ENCODE measurements at places on chromosomes 3 and 15.

- peak; percentile 51 for DNase-seq
These were observed 326.2 kb downstream of the TUSC7 start for GRCh38 chr3:117035745-117036144.

DNA sequence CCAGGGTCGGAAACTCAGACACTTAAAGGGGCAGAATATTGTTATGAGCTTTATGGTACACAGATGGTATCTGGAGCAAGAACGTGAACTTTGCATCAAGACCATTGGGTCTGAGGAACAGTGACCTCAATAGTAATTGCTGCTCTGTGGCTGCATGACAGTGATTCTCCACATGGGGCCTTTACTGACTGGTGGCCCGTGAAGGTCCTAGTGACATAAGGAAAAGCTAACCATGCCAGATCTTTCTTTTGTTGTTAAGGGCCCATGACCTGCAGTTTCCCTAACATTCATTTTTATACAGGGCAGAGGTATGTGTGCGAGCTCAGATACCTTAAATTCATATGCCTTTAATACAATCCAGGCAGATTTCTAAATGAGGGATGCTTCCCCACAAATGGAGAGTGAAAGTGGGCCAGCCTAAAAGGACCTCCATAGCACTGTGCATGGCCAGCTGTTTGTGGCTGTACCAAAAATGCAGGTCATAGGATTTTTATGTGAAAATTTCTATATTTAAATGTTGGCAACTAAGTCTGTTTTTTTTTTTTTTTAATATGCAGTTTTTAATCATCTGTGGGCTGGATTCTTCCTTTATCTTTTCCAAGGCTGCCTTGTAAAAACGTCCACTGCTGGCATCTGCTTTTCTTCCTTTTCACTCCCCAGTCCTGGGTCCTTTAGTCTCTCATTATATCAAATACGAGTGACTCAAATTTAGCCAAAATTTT, 188.0 kb upstream of the IL12A start:
- no peak for DNase-seq

DNA sequence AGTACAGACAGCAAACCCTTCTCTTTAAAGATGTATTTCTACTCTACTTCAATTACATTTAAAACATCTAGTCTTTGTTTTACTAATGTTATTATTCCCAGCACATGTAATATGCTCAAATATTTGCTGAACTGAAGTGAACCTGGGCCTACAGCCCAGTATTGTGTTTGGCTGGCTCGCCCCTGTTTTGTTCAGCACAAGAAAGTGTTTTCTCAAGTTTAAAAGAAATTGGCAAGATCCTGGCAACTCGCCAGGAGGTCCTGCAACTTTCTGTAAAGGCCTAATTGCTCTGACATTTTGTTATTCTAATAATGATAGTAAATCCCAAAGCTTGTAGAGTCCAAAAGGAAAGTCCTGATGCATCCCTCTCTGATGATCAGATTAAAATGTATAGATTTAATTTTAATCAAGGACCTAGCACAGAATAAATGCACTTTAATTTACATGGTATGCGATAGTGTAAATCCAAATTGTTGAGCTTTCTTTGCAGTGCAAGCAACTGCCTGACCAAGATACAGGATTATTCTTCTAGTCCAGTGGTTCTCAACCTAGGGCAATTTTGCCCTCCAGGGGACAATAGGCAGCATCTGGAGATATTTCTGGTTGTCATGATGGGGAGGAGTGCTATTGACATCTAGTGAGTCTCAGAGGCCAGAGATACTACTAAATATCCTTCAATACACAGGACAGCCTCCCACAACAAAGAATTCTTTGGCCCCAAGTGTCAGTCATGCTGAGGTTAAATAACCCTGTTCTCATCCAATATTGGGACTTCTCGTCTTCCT, 35.7 kb upstream of the TMOD3 start:
- DNase-seq: no peak

- DNase-seq: no peak
These were observed 36.7 kb upstream of the CTDSPL start for GRCh38 chr3:37824954-37825328.

DNA sequence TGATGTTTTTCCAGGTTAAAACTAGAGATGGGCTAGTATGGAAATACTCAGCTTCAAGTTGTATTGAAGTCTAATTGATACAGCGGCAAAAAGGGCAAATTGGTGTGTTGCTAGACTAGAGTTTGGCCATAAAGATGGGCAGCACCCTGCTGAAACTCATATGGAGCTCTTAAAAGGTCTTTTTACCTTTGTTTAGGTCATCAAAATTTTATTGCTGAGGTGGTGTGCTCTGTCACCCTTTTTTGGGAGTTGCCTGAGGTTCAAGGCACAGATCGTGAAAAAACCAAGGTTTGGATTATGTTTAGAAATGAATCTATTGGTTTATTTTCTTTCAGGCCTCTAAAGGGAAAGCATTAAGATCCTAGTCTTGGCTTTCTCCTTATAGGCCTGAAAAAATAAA, 38.2 kb downstream of the VPS8 start:
- no peak for DNase-seq

DNA sequence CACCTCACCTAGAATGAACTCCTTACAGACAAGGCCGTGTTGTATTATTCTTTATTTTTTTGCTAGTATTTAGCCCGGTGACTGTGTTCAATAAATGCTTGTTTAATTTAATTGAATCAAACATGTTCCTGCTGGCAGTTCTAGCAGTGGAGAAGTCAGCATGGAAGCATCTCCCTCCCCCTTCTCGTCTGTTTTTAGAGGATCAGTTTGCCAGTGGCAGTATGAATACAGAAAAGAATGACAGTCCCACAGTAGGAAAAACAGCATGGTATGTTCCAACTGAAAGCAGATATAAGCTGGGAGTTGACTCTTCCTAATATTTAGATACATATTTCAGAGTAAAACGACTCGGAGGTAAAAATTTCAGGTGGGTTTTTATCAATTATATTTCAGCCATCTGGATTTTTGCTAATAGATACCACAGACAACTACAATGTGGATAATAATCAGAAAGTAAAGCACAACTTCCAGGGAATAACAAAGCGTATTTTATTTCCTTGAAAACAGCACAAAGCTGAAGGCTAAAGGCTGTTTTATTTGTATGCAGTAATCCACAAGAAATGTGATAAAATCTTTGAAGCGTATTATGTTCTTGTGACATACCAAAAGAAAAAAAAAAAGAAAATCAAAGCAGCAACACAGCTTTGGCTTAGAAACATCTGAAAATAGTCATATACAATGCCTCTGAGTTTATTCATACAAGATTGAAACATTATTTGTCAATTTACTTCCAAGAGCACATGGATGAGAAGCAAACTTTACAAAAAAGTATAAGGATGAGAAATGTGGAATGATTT, 244.5 kb upstream of the KCNMB2 start:
- DNase-seq: no peak

- no peak for DNase-seq
These were observed 130.6 kb upstream of the MEF2A start for GRCh38 chr15:99435113-99435695.

DNA sequence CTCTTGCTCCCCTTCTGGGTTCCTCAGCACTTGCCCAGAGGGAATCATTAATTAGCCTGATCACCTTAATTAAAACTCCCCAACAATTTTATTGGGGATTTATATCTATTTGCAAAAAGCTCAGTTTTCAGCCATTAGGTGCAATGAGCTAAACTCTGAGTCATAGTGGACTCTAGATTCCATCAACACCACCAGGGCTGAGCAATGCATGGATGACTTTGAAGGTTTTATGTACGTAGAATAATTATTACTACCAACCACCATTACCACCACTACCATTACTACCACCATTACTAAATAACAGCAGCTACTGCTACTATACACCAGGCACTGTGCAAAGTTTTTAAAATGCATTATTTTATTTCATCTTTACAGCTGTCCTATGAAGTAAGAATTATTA, 81.2 kb downstream of the ZNF621 start:
- no peak for DNase-seq

- DNase-seq: peak; percentile 33
These were observed 340.3 kb upstream of the RBMS3 start for GRCh38 chr3:28940530-28940929.

GRCh38 chr3:95271395-95271794, 1208.5 kb downstream of the NSUN3 start:
- no peak for DNase-seq

DNA sequence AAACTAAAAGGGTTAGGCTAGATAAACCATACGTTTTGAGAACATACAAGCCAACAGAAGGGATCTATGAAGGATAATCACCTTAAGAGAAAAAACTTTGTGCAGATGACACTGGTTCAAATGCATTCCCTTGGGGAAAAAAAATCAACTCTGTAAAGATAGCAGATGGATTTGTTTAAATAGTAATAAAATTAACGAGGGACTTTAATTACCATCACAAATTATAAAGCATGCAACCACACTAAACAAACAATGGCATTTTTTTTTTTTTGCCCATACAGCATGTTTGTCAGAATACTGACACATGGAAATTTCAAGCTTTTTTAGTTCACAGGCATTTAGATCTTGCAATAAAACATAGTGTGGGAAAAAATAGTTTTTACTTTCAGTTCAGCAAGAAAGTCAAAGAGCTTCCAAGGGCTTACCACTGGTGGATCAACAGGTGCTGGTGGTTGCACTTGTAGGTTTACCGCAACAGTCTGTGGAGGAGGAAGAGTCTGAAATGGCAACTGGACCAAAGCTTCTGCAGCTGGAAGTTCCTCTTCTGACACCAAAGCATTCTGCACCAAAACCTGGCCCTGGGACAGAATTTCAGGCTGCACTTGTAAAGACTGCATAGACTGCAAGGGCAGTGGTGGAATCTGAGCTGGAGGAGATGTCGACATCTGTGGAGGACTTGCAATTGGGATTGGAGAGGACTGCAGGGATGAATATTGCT, 53.1 kb downstream of the PHC3 start:
- no peak for DNase-seq

DNA sequence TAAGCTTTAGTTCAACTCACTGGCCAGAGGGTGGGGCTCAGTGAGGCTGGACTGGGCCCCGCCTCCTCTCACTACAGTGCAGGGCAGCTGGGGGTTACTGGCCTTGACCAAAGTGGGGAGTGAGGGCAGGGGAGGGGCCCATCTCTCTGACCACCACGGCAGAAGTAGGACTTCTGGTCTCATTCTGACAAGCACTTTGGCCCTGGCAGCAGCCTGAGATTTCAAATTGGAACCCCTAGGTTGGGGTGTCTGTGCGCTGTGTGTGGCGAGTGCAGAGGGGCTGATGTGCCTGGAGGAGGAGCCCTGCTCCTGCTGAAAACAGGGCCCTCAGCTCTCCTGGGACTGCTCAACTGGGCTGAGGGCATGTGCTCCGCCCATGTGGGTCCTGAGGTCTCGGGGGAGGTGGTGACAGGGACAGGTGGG, 60.3 kb upstream of the RPL32 start:
- no peak for DNase-seq

DNA sequence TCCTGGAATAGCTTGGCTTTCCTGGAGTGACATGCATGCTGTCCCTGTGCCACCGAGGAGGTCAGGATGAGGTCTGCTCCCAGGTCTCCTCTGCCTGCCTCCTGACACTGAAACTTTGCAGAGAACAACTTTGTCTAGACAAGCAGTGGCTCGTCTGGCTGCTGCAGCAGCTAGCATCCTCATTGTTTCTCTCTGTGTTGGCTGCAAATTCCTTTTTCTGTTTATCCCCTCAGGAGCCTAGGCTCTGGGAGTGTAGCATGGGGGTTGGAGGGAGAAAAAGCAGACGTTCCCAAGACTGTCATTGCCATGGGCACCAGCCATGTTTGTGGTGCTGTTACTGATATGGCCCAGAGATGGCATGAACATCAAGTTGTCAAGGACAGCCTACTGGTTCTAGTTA, 208.7 kb upstream of the LRIG1 start:
- DNase-seq: no peak

DNA sequence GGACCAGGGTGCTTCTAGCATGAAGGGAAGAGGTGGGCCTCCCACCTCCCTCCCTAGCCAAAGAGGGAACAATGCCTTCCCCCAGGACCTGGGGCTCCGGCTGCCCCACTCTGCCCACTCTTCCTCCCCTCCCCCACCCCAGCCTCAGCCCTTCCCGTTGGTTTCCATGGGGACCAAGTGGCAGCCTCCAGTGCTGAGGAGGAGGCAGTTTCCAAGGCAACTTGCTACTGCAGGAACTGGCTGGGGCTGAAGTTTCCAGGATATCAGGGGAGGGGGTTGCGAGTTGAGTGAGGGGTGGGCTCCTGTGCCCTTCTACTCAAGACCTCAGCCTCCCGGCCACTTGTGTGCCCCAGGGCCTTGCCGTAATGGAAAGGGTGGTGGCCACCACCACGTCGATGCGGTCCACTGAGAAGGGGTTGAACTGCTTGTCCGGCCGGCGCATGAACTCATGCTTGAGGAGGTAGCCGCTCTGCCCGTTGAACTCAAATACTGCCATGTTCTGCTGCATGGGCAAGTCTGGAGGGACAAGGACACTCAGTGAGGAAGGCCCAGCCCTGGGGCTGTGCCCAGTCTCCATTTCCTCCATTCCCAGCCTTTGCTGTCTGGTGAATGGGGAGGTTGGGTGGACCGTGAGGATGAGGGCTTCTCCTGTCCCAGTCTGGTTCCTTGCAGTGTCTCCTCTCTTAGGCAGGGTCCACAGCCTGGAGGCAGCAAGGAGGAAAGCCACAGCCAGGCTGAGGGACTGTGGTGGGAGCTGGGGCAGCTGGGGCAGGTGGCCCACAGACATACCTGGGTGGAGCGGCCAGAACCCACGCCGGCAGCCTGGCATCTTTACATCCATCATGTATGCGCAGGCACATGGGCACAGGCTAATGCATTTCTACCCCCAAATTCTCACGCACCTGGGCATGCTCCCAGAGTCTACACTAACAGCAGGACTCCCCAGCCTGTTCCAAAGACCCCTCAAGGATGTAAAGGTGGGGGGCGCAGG, 11.3 kb upstream of the ANKRD63 start:
- DNase-seq: no peak

DNA sequence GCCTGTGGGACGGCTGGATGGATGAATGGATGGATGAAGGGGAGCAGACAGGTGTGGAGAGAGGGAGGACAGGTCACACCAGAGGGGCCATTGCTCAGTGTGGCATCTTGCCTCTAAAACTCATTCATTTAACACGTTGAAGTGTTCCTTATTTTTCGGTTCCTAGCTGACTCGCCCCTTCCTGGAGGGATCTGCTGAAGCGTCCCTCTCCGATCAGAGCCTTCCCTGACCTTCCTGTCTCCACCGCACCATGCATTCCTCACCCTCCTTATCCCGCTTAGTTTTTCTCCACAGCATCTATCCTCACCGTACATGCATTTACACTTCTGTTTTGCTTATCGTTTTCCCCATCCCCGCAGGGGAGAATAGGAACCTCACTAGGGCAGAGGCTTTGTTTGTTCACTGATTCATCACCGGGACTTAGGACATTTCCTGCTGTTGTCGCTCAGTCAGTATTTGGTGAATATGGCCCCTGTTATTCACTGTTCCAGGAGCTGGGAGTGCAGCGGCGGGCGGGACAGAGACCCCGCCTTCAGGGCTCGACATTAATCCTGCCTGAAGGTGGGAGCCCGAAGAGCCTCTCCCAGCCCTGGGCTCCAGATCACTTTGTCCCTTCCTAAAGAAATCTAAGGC, 32.0 kb downstream of the FOXL2 start:
- peak; percentile 67 for DNase-seq

GRCh38 chr3:20914310-20914709, 728.3 kb upstream of the SGO1 start:
- no peak for DNase-seq
